ENCODE measurements at places on chromosomes 4 and X.
A peak's percentile ranks its signal among the peaks of the same experiment; 100 is the strongest.

- no peak for DNase-seq
Observed at GRCh38 chr4:176451443-176451842, 131.7 kb downstream of the SPCS3 start.

DNA sequence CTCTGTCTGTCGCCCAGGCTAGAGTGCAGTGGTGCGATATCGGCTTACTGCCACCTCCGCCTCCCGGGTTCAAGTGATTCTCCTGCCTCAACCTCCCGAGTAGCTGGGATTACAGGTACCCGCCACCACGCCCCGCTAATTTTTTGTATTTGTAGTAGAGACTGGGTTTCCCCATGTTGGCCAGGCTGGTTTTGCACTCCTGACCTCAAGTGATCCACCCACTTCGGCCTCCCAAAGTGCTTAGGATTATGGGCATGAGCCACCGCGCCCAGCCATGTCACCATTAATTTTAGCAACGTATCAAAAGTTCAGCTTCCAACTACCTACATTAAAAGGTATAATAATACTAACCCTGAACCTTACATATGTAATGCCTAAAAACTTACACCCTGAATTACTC lies 940 bp upstream of the UTP3 start:
- peak; percentile 32 for DNase-seq

GRCh38 chr4:145483514-145483913 lies 1.9 kb downstream of the SMAD1 start:
- no peak for DNase-seq

- DNase-seq: no peak
Observed at GRCh38 chr4:185721190-185722028, 90.6 kb downstream of the SORBS2 start.

- DNase-seq: no peak
Observed at GRCh38 chrX:81586096-81586495, 384.2 kb downstream of the SH3BGRL start.

- no peak for DNase-seq
Observed at GRCh38 chr4:8217871-8218270, 18.8 kb downstream of the SH3TC1 start.
